Mammary microvascular endothelial cell (primary cell): ENCODE measurements at places on chromosomes 11 and 22. TPM values are rescaled to one million over a fixed set of nuclear protein-coding genes. Genes with fewer than 3 reads are reported as not detected.

Gene RAB3IL1
- total RNA-seq = 5.1 and 7.5 TPM in 2 replicates

Gene TRIM48
- not detected in 2 replicates for total RNA-seq

Gene DGAT2
- 0.44 and 2.5 TPM in 2 replicates for total RNA-seq

Gene OVCH2
- total RNA-seq = not detected in 2 replicates

Gene OR2AT4
- not detected in 2 replicates for total RNA-seq

Gene CCDC188
- total RNA-seq = 3.0 and 8.3 TPM in 2 replicates

Gene PMM1
- 7.3 and 9.8 TPM in 2 replicates for total RNA-seq

Gene FAM111B
- 11.2 and 12.8 TPM in 2 replicates for total RNA-seq

Gene CLTCL1
- total RNA-seq = 2.4 and 3.5 TPM in 2 replicates

Gene APOL6
- 11.8 and 12.9 TPM in 2 replicates for total RNA-seq

Gene KIAA1671
- total RNA-seq = 29.1 and 30.2 TPM in 2 replicates

Gene IGLL1
- not detected in 2 replicates for total RNA-seq

Gene HORMAD2
- total RNA-seq = not detected in 2 replicates

Gene OR4X1
- total RNA-seq = not detected in 2 replicates

Gene SAA4
- total RNA-seq = not detected in 2 replicates

Gene RASSF7
- total RNA-seq = 10.8 and 12.0 TPM in 2 replicates

Gene EFEMP2
- 29.5 and 33.7 TPM in 2 replicates for total RNA-seq

Gene POU2AF3
- not detected in 2 replicates for total RNA-seq

Gene MS4A12
- not detected in 2 replicates for total RNA-seq

Gene PPP6R2
- total RNA-seq = 39.8 and 41.1 TPM in 2 replicates

Gene MICAL3
- 20.3 and 21.7 TPM in 2 replicates for total RNA-seq

Gene BLID
- total RNA-seq = not detected in 2 replicates

Gene SCUBE2
- 0.33 and 0.59 TPM in 2 replicates for total RNA-seq

Gene TUBA8
- 11.5 and 15.6 TPM in 2 replicates for total RNA-seq
